Ascending aorta (tissue), 2 donors: ENCODE measurements at places on chromosomes 3 and 15.

DNA sequence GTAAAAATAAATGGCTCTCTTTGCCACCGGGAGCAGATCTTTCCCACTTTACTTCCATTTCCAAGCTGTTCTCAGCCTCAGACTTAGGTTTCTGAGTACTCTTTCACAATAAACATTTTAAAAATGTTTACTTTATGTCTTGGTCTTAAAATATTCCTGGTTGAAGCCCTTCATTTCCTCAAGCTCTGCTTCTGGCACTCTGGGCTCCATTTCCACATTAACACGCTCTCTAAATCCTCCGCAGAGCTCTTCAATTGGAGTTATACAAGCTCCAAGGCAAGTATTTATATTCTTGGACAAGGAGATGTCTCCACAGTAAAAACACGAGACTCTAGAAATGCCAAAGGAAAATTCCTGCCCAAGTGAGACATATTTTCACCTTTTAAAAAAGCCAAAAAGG is 169.3 kb downstream of the GREM1 start:
- H3K36me3 ChIP-seq, result no peaks in the 10 kb centered on the region
- DNase-seq, result no peak
- no peak overlapping the region for H3K4me3 ChIP-seq
- peaks cover 4% of the 10 kb centered on the region for H3K4me1 ChIP-seq
- H3K27ac ChIP-seq, result peak overlapping the region; percentile 71

DNA sequence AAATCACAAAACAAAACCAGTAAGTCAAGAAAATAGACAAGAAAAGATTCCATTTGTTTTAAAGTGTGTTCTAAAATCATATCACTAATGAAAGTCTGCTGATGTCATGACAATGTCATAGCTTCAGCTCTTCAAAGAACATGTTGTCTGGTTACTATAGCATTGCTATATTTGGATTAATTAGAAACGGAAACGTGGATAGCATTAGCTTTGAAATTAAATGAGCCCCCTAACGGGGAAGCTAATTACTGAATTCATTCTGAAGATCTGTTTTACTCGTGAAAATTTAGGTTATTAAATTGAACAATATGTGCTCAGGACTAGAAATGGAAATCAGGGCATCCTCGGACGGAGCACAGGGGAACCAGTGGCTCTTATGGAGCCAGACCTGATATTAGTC is 316.7 kb upstream of the AGTR1 start:
- H3K27me3 ChIP-seq, result no peaks in the 10 kb centered on the region
- no peak overlapping the region for H3K4me3 ChIP-seq
- H3K27ac ChIP-seq, result no peak overlapping the region
- no peaks in the 10 kb centered on the region for H3K4me1 ChIP-seq
- H3K36me3 ChIP-seq, result no peaks in the 10 kb centered on the region

GRCh38 chr3:153089620-153090019 is 72.4 kb upstream of the RAP2B start:
- H3K27me3 ChIP-seq, result no peaks in the 10 kb centered on the region
- no peak for DNase-seq
- H3K4me3 ChIP-seq, result no peak overlapping the region
- no peaks in the 10 kb centered on the region for H3K4me1 ChIP-seq

DNA sequence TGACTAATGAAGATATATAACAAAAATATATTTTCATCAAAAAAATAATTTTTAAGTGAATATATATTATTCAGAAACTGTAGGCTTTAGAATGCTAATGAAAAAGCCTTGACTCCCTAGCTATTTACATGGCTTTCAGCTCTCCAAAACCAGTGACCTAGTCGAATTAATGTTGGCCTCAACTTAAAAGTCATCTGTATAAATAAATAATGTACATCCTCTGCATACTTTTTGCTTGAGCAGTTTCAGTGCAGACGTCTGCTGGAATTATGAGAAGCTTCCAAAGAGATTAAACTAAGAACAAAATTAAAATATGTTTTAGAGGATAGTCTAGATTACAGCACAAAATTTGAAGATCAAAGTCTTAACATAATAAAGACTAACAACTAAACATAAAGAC is 520.4 kb upstream of the ALCAM start:
- H3K27ac ChIP-seq, result no peak overlapping the region
- H3K36me3 ChIP-seq, result no peaks in the 10 kb centered on the region
- H3K4me3 ChIP-seq, result no peak overlapping the region
- DNase-seq, result no peak
- H3K4me1 ChIP-seq, result no peaks in the 10 kb centered on the region

DNA sequence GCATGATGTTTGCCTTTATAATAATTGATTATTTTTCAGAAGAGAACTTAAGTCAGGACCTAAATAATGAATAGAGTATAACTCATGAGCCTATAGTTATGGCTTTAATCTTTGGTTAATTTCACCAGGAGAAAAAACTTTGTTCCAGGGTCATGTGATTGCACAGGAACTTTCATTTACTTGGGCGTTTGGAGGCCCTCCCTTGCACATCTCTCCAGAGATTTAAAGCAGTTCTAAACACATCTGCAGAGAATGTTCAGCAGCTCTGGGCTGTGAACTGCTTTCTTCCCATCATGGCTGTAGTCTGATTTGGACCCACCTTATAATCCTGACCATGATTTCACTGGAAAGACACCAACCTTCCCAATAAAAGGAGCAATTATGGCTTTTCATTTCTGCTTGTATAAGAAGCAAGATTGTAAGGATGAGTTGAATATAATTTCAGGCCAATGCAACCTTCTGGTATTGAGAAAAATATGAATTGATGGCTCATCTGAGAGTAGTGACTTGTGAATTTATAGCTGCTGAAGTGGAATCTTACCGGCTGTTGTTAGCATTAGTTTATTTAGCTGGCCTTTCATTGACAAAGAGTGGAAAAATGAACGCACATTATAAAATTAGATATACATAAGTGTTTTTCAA is 80.9 kb upstream of the PRTG start:
- no peak overlapping the region for H3K27ac ChIP-seq
- no peaks in the 10 kb centered on the region for H3K4me1 ChIP-seq
- DNase-seq, result no peak
- H3K36me3 ChIP-seq, result no peaks in the 10 kb centered on the region
- H3K27me3 ChIP-seq, result no peaks in the 10 kb centered on the region
- no peak overlapping the region for H3K4me3 ChIP-seq

- H3K27me3 ChIP-seq, result no peaks in the 10 kb centered on the region
- no peak overlapping the region for H3K27ac ChIP-seq
- peaks cover 6% of the 10 kb centered on the region for H3K4me1 ChIP-seq
- no peak overlapping the region for H3K4me3 ChIP-seq
These were observed 4.9 kb downstream of the IL17RD start for GRCh38 chr3:57160076-57160764.

- no peak for DNase-seq
- no peaks in the 10 kb centered on the region for H3K36me3 ChIP-seq
- no peak overlapping the region for H3K4me3 ChIP-seq
- no peak overlapping the region for H3K27ac ChIP-seq
- no peaks in the 10 kb centered on the region for H3K27me3 ChIP-seq
- H3K4me1 ChIP-seq, result no peaks in the 10 kb centered on the region
These were observed 15.0 kb downstream of the SFMBT1 start for GRCh38 chr3:53030619-53031449.

DNA sequence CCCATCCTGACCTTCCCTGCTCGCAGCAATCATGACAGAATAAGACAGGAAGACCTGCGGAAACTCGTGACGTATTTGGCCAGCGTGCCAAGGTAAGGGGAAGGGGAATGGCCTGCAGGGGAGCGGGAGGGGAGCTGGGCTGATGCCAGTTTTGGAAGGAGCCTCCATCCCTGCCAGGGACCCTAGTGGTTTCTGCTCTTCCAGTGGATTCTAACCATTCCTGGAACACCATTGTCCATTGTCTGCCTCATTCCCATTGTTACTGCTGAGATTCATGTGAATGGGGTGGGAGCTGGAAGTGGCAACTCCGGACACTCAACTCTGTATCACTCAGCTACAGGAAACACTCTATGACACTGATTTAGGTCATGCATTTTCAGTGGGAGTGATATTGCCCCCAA is 242.9 kb upstream of the ROPN1 start:
- H3K27ac ChIP-seq, result no peak overlapping the region
- no peak for DNase-seq
- no peaks in the 10 kb centered on the region for H3K27me3 ChIP-seq
- H3K4me3 ChIP-seq, result no peak overlapping the region
- no peaks in the 10 kb centered on the region for H3K4me1 ChIP-seq

DNA sequence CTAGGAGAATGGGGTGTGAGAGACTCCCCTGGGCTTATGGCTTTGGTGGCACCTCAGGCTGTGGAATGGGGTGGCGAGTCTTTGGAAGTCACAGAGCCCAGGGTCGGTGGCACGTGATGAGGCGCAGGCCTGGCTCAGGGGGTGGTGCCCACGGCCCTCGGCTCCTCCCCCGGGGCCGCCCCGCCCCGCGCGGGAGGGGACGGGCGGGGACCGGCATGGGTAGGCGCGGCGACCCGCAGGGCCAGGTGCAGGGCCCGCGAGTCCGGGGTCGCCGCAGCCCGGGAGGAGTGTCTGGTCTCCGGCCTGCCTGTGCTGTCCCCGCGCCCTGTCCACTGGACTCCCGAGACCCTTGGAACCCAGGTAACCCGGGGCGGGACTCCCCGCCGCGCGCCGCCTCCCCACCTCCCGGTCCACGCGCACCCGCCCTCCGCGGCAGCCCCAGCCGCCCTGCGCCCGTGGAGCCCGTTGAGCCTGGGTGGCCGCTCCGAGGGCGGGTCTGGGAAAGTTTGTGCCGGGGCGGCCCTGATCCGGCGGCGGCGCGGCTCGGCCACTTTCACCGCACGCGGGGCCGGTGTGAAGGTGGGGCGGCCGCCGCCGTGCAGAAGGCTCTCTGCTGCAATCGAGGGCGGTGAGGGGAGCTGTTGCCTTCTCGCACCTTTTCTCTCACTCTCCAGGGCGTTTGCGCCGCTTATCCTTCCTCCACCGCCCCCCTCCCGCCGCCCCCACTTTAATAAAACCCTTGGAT is at the start of gene PAQR5:
TSS of gene PAQR5 (plus strand) at position 216 of the 745 bp plus-strand sequence. CDS start 61,169 bp downstream, outside the sequence.
- H3K4me1 ChIP-seq, result no peaks in the 10 kb centered on the region
- H3K4me3 ChIP-seq, result peak within 1 kb of the TSS; percentile 51
- no peaks in the 10 kb centered on the region for H3K36me3 ChIP-seq
- no peak within 1 kb of the TSS for H3K27ac ChIP-seq

DNA sequence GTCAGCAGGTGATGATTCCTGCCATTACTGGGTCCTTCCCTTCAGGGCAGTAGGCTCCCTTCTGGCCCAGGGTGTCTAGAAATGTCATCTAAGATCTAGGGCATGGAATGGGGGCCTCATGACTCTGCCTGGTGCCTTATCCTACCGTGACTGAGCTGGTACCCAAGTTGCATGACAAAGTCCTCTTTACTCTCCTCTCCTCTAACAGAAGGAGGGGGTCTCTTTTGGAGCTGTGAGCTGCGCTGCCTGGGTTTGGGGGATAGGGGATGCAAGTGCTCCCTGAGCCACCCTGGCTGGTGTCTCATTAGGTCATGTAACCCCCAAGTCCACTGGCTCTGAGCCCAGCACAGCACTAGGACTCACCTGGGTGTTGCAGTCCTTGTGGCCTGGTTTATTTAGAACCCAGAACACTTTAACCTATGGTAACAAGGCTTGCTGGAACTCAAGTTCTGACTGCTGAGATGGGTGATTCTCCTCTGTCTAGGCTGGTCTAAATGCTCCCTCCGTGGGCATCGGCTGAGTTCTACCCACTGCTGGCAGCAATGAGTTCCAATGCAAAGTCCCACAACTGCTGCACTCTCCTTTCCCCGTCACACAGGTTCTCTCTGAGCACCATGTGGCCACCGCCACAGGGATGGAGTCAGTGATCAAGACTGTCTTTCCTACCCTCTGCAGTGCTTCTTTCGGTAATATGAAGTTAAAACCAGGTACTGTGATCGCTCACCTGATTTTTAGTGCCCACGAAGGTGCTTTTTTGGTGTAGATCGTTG is 34.0 kb downstream of the XXYLT1 start:
- H3K27ac ChIP-seq, result no peak overlapping the region
- H3K4me1 ChIP-seq, result peaks cover 12% of the 10 kb centered on the region
- no peaks in the 10 kb centered on the region for H3K27me3 ChIP-seq
- H3K36me3 ChIP-seq, result no peaks in the 10 kb centered on the region
- no peak overlapping the region for H3K4me3 ChIP-seq

GRCh38 chr15:67018026-67018425 is 47.4 kb upstream of the SMAD3 start:
- no peaks in the 10 kb centered on the region for H3K36me3 ChIP-seq
- DNase-seq, result peak; percentile 25
- H3K27me3 ChIP-seq, result no peaks in the 10 kb centered on the region

- no peaks in the 10 kb centered on the region for H3K36me3 ChIP-seq
- no peaks in the 10 kb centered on the region for H3K27me3 ChIP-seq
- peaks cover 19% of the 10 kb centered on the region for H3K4me1 ChIP-seq
- no peak overlapping the region for H3K4me3 ChIP-seq
- H3K27ac ChIP-seq, result peak overlapping the region; percentile 15
- DNase-seq, result no peak
These were observed 11.8 kb upstream of the PLXND1 start for GRCh38 chr3:129618186-129618820.

DNA sequence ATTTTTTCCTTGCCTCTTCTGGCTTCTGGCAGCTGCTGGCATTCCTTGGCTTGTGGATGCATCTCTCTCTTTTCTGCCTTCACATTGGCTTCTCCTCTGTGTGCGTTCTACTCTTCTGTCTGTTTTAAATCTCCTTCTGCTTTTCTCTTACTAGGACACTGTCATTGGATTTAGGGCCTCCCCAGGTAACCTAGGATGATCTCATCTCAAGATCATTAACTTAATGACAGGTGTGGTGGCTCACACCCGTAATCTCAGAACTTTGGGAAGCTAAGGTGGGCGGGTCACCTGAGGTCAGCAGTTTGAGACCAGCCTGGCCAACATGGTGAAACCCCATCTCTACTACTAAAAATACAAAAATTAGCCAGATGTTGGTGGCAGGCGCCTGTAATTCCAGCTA is 40.9 kb upstream of the ULK4 start:
- H3K27ac ChIP-seq, result no peak overlapping the region
- DNase-seq, result no peak
- H3K4me1 ChIP-seq, result peaks cover 9% of the 10 kb centered on the region

DNA sequence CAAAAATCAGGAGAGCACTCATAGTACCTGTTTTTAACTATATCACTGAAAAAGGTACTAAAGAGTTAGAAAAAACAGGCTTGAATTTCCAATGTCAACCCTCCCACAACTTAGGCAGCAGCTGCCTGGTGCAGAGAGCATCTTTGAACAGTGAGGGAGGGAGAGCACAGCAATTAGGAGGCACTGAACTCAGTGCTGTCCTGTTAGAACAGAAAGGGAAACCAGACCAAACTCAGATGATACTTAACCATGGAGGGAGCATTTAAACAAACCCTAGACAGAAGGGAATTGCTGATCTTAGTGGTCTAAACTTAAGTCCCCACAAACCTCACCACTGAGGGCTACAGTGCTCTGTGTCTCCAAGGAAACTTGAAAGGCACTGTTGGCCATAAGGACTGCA is 179.2 kb upstream of the AGTR1 start:
- no peak for DNase-seq
- H3K4me3 ChIP-seq, result no peak overlapping the region
- no peaks in the 10 kb centered on the region for H3K4me1 ChIP-seq
- H3K36me3 ChIP-seq, result no peaks in the 10 kb centered on the region
- no peaks in the 10 kb centered on the region for H3K27me3 ChIP-seq
